ENCODE measurements at places on chromosomes 11 and 22.

- DNase-seq: no peak
Measured at GRCh38 chr22:50481440-50482106, at the start of gene ADM2. Gene ADM2 (plus strand): TSS chr22:50481543. CDS start chr22:50481848, 305 bp downstream.

DNA sequence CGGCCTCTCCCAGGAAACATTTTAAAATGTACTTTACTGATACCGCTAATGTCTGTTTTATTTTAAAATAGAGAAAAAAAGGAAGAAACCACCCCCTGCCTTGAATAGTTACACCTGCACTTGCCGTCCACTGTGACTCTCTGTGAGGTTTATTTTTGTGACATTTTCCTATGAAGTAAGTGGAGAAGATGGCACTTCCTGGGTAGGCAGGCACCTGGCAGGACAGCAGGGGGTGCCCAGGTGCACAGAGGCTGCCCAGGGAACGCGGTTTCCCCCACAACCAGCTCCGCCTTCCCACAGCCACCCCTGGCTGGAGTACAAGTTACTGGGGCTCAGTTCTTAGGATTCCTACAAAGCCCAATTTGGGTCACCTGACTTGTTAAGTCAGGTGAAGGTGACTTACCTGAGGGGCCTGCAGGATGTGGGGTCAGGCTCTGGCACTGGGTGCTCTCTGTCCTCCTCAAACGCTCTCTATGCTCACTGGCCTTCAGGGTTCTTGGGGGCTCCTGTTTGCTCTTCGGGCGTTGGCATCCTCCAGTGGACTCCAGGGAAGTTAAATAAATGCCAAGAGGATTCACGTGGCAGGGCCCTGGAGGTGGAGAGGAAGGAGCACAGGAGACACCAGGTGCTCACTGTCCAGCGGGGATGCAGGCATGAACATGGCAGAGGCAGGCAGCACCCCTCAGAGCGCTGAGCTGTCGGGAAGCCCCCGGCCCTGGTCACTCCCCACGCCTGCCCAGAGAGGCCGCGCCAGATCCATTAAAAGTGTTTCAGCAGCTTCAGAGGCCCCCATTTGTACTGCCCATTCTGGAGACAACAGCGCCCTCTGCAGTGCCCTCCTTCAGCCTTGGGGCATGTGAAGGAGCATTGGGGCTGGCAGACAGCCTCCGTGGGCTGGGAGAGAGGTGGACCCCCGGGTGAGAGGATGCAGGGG lies 1021.2 kb downstream of the TBC1D22A start:
- DNase-seq: no peak

- no peak for DNase-seq
Measured at GRCh38 chr11:58691675-58692074, 40.1 kb downstream of the GLYAT start.

- no peak for DNase-seq
Measured at GRCh38 chr22:17119481-17120202, 1.5 kb downstream of the TMEM121B start.

DNA sequence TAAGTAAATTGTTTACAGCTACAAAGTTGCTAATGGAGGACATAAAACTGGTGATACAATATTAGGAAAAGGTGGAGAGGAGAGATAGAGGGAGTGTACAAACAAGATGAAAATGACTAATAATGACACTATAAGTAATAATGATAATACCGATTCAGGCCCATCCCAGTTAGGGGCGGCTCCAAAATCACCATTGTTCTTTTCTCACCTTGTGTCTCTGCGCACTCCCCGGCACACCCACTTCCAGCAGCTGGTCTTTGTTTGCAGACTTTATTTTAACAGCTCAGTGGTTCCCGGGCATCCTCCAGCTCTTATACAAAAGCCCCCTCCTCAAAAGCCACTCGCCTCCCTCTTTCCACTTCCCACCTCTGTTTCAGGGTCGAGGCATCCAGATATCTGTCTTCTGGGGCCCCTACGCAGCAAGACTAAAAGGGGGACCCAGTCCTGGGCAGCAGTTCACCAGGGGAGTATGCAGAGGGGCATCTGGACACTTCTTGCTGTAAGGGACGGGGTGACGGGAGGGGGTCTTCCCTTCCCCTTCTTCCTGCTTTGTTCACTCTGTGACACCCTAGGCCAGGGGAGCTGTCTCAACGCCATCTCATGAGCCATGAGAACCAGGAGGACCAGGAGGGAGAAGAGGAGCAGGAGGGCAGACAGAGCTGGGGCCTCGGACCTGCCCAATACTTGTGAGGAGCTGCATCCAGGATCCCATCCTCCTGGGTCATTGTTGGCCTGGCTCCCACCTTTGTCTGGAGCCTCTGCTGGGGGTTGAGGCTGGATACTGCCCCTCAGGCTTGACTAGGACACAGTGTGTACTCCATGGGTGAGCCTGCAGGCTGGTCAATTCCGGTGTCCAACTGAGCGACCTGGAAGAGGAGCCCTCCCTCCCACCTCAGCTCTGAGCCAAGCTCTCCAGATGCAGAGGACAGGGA lies 2.7 kb downstream of the APOL2 start:
- no peak for DNase-seq

DNA sequence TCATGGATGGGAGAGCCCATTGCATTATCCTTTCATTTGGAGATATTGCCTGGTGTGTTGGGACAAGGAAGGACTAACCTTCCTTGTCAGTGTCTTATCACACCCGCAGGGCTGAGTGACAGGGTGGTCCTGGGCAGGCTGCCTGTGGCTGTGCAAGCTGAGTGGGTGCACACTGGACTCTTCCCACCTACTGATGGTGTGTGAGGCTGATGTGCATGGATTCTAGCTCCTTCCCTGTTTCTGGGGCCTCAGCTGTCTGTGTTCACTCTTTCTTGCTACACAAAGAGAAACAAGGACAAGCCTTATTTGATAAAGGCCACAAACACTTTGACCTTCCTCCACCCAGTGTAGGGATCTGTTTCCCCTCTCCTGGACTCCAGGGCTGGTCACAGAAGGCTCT lies 22.0 kb downstream of the TBX1 start:
- DNase-seq: no peak

DNA sequence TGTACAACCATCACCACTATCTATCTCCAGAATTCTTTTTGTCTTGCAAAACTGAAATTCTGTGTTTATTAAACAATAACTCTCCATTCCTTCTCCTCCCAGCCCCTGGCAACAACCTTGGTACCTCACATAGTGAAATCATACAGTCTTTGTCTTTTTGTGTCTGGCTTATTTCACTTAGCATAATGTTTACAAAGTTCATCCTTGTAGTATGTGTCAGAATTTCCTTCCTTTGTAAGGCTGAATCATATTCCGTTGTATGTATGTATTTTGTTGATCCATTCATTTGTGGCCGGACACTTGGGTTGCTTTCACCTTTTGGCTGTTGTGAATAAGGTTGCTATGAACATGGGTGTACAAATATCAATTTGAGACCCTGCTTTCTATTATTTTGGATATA lies 243.7 kb upstream of the TBCEL start:
- DNase-seq: no peak
